ENCODE measurements at places on chromosomes 6 and 20. TPM values are rescaled to one million over a fixed set of nuclear protein-coding genes. Genes with fewer than 3 reads are reported as not detected.

- no peak for DNase-seq
Measured at GRCh38 chr20:35742741-35743523, 872 bp upstream of the RBM39 start.

GRCh38 chr20:48230216-48230615 is 444.9 kb upstream of the SULF2 start:
- DNase-seq: no peak

DNA sequence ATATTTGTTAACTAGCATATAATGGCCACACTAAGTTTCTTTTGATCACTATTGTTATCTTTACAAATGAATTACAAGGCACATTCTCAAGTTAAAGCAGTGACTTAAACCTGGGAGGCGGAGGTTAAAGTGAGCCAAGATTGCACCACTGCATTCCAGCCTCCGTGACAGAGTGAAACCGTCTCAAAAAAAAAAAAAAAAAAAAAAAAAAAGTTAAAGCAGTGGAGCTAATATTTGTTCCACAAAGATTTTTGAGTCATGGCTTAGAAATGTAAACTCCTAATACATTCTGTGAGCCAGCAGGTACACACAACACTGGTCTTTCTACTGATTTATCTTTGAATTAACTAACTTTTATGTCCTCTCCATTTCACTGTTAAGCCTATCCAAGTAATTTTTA is 221.7 kb upstream of the HTR1E start:
- no peak for DNase-seq

GRCh38 chr20:63295846-63296245 is 2.9 kb downstream of the COL20A1 start:
- DNase-seq: no peak

DNA sequence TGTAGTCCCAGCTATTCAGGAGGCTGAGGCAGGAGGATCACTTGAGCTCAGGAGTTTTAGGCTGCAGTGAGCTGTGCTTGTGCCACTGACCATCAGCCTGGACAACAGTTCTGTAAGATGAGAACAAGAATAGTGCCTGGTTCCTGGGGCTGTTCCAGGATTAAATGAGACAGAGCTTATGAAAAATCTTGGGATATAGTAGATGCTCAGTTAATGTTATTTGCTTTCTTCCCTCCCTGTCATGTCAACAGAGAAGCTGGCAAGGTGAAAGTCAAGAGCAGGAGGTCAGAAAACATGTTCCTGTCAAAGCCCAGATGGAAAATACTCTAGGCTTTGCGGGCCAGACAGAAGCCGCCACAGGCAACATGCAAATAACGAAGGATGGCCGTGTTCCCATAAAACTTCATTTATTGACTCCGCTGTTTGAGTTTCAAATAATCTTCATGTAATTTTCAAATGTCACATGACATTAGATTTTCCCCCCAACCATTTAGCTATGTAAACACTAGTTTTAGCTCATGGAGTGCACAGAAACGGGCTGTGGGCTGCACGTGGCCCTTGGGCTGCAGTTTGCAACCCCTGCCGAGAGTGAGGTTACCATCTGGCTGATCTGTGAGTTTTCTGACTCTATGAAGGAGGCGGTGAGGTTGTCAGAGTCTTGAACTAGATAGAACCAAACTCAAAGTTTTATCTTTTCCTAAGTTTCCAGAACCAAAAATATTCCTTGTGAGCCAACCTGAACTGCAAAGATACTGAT is 63.4 kb upstream of the PMEPA1 start:
- no peak for DNase-seq

DNA sequence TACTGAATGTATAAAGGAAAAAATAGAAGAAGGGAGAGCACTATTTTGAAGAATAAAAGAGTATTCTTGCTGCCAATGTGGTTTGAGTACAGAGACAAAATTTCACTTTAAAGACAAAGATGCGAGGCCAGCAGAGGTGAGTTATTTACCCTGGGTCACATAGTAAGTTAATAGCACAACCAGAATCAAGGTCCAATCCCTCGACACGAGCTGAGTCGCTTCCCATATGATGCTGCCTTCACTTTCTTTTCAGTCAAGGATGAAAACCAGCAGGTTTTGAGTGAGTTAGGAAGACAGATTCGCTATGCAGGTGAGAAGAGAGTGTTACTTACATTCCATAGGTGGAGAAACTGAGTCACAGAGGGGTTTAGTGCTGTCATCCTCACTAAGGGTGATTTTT is 75.8 kb downstream of the F13A1 start:
- DNase-seq: no peak

GRCh38 chr6:80508885-80509630 is 402.6 kb downstream of the BCKDHB start:
- no peak for DNase-seq

GRCh38 chr20:38338849-38339520 is 7.3 kb upstream of the LBP start:
- no peak for DNase-seq

GRCh38 chr20:50359607-50360217 is 150.5 kb upstream of the PTPN1 start:
- DNase-seq: no peak

DNA sequence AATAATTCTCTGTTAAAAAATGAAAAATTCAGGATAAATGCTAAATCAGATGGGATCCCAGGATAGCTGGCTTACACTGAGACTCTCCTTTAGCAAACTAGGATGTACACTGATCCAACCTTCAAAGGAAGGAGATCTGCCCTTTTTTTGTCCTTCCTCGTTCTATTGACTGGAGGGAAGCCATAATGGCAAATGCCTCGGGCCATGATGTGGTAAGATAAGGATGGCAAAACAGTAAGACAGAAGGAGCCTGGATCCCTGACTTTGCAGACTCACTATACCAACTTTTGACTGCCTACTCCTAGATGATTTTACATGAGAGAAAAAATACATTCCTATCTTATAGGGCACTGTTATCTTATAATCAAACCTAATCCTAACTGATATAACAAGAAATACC is 156.9 kb upstream of the BEND3 start:
- DNase-seq: no peak

- no peak for DNase-seq
Measured at GRCh38 chr6:97064578-97064977, 140.1 kb downstream of the KLHL32 start.

DNA sequence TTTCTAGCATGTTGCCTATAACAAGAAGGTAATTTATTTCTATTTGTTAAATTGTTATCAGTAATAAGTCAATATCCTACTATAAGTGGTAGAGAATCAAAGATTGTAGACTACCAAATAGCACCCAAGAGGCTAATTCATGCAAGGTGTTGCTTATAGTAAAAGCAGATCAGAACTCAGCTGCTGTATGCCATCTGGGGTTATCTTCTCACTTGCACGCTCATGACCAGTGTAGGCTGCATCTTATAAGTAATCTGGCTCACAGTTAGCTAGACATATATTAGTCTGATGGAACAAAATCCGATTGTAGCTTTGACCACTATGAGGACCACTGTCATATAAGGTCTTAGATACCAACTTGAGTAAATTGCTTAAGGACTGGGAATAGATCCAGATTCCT is 17.0 kb downstream of the TOP1 start:
- DNase-seq: no peak

DNA sequence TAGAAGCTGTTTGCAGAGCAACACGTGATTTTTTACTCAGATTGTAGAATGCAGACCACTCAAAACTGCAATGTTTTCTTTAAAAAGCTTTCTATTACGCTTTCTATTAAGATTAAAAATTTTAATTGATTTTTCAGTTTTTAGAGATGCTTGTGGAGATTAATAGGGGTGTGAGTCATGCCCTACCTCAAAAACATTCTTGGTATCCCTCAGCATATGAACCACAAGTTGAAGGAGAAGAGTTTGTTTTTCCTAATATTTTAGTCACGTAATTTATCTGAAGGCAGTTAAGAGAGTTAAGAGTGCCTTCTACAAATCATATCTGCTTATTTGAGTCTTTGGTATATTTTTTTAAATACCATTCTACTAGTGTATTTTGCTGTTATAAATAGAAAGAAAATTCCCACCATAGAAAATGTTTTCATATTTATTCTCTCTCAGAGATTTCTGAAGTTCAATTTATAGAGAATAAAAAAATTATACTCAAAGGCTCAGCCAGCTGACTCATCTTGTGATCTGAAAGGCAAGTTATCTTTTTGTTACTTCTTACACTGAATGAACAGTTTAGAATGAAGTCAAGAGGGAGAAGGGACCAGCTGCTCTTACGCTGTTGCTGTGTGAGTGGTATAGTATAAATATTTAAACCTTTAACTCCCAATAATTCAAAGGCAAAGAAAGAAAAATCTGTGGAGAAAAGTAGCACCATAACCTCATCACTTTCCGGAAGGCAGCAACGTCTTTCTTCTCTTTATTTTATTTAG is 7.6 kb downstream of the RIPOR2 start:
- DNase-seq: no peak

DNA sequence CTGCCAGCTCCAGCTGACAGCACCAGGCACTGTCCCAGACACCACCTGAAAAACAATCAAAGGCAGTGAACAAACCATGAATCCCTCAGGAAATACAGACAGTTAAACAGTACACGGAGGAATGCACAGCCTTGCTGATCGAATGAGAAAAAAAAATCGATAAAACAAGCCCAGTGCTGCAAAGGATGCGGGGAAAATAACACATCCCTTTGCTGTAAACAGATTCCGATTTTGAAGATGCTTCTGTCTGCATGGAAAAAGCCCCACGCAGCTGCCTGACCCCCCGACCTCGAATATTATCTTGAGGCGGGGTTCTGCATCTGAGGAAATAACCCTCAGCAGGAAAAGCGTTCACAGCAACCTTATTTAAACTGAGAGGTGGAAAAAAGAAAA is 43.9 kb downstream of the RBM38 start:
- no peak for DNase-seq

- DNase-seq: no peak
Measured at GRCh38 chr6:39695447-39695846, 29.8 kb downstream of the KIF6 start.

DNA sequence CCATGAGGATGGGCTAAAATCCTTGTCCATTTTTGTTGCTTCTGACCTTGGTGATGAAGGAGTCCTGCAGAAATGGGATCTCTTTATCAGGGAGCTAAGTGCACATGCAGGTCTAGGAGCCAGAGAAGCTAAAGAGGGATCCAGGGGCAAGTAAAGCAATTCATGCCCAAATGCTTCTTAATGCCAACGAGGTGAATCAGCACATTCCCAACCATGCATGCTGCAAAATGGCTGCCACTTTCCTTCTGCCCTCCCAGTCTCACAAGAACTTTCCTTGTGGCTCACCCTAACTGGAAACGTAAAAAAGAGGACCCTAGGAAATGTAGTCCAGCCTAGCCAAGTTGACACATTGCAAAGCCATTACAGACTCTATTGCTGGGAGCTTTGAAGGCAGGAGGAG is 298.4 kb downstream of the MAFB start:
- no peak for DNase-seq

DNA sequence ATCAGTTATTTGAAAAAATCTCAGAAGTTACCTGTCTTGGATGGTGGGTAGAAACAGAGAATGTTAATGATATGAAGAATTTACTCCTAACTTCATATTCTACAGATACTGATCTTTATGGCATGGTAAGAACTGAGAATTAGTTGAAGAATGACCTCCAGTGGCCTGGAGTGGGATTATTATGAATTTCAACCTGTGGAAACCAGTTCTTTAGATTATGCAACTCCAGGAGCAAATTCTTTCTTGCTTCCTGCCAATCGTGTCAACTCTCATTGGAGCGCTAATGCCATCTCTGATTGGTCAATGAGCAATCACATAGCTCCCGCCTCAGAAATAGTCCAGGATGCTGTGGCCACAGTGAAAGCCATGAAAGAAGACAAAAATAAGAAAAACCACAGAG is 40.6 kb downstream of the LYRM2 start:
- no peak for DNase-seq

- peak; percentile 64 for DNase-seq
Measured at GRCh38 chr20:35013421-35014411, 58.0 kb downstream of the MYH7B start.

GRCh38 chr6:119466226-119466625 is 116.7 kb upstream of the MAN1A1 start:
- no peak for DNase-seq

DNA sequence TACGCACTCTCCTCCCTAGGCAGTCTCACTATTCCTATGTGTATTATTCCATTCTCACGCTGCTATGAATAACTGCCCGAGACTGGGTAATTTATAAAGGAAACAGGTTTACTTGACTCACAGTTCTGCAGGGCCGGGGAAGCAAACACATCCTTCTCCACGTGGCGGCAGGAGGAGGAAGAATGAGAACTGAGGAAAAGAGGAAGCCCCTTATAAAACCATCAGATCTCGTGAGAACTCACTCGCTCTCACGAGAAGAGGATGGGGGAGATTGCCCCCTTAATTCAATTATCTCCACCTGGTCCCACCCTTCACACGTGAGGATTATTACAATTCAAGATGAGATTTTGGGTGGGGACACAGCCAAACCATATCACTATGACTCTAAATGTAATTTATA is 61.9 kb downstream of the ECT2L start:
- DNase-seq: no peak

- DNase-seq: no peak
Measured at GRCh38 chr20:41306061-41306727, 11.3 kb downstream of the ZHX3 start.

The ERMARD gene
- 18.6 TPM for total RNA-seq

The OTOR gene
- not detected for total RNA-seq

The NMBR gene
- 0.22 TPM for total RNA-seq

The ZBTB46 gene
- 13.6 TPM for total RNA-seq
